Activated naive CD4-positive, alpha-beta T cell treated with anti-CD3 and anti-CD28 coated beads for 36 hours (primary cell): ENCODE measurements at places on chromosomes 6 and 20. TPM values are rescaled to one million over a fixed set of nuclear protein-coding genes. Genes with fewer than 3 reads are reported as not detected.

- H3K27ac ChIP-seq: no peak overlapping the region
- H3K36me3 ChIP-seq: no peaks in the 10 kb centered on the region
- H3K27me3 ChIP-seq: peaks cover 5% of the 10 kb centered on the region
- DNase-seq: no peak
- no peaks in the 10 kb centered on the region for H3K4me1 ChIP-seq
Observed at GRCh38 chr20:24649787-24650490, 180.5 kb downstream of the SYNDIG1 start.

DNA sequence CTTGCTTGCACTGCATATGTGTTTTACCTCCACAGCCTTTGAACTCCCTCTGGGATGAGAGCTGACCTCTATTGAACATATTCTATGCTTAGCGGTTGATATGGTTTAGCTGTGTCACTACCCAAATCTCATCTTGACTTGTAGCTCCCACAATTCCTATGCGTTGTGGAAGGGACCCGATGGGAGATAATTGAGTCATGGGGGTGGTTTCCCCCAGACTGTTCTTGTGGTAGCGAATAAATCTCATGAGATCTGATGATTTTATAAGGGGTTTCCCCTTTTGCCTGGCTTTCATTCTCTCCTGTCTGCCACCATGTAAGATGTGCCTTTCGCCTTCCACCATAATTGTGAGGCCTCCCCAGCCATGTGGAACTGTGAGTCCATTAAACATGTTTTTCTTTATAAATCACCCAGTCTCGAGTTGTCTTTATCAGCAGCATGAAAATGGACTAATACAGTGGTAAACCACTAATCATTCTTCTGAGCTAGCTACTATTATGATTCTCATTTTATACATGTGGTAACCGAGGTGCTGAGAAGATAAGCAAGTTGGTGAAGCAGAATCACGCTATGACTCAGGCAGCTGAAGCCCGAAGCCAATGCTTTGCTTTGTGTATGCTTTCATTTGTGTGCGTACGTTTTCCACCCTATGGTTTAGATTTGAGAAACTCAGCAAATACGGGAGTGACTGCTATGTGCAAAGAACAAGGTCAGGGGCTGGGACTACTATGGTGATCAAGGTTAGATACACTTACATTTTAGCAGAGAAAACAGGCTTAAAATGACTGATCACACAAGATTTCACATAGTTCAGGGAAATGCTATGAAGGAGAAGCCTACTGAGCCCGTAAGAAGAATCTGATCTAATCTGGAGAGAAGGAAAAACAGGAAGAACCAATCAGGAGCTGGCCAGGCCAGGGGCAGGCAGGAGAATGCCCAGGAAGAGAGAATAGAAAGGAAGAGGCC lies 363.5 kb downstream of the ESR1 start:
- peak overlapping the region; percentile 60 for H3K4me3 ChIP-seq
- peaks cover 50% of the 10 kb centered on the region for H3K4me1 ChIP-seq
- peak; percentile 82 for DNase-seq
- H3K27ac ChIP-seq: peak overlapping the region; percentile 89

DNA sequence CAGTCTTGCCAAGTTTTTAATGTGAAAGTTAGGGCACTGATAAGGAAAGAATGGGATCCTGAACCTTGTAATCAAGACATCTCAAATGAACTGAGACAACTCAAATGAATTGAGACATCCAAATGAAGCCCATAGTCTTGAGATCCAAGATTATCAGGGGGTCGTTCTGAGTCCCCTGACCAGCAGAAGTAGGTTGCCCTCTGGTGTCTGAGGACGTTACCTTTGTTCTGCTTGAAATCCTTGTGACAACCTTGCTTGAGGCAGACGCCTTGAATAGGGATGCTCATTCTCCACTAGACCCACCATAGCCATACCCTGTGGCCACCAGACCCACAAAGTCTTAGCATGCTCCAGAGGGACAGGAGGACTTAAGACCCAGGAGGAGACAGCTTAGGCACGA lies 37.7 kb downstream of the ZBTB9 start:
- H3K27me3 ChIP-seq: no peaks in the 10 kb centered on the region
- DNase-seq: no peak
- H3K27ac ChIP-seq: no peak overlapping the region
- H3K36me3 ChIP-seq: no peaks in the 10 kb centered on the region
- H3K4me3 ChIP-seq: no peak overlapping the region

DNA sequence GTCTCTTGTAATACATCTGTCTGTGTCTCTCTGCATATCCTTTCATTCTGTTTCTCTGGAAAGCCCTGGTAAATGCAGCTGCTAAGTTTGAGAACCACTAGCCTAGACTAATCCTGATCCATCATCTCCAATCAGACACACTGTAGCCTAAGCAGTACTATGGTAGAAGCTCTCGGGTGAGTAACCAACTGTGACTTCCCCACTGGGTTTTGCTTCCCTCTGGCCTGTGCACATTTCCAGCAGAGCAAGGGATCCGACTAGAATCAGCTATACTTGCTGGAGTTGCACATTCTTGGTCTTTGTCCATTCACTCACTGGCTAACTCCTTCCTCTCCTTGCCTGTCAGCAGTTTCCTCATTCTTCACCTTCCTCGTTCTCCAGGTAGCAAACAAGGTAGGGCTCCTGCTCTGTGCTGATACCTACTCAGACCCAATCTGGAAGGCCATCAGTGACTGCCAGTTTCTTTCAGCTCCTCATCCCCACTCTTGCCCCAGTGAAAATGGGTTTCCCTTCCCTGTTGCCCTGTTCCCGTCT lies 184.2 kb downstream of the PLCB4 start:
- no peak overlapping the region for H3K27ac ChIP-seq
- no peaks in the 10 kb centered on the region for H3K4me1 ChIP-seq
- H3K27me3 ChIP-seq: no peaks in the 10 kb centered on the region

The XKR7 gene
- total RNA-seq: 0.02 TPM

- no peak overlapping the region for H3K27ac ChIP-seq
- H3K4me1 ChIP-seq: no peaks in the 10 kb centered on the region
- no peaks in the 10 kb centered on the region for H3K36me3 ChIP-seq
- no peak for DNase-seq
Observed at GRCh38 chr20:24701668-24702067, 232.2 kb downstream of the SYNDIG1 start.

DNA sequence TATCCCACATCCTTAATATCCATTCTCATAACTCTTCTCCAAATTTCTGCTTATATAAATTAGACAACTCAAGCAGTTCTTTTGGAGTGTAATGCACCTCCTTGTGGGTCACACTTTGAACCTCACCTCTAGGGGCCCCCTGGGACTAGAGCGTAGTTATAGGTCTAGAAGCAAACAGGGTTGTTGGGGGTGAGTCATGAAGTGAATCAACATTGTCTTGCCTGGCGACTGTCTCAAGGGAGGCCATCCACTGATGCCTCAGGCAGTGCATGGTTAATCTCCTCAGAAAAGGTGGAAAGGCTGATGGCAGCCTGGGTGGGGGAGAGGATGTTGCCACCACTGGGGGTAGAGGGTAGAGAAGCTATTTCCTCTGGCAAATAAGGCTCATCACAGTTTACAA lies 129.1 kb downstream of the TNFRSF21 start:
- DNase-seq: peak; percentile 7
- H3K27me3 ChIP-seq: peaks cover 2% of the 10 kb centered on the region
- H3K36me3 ChIP-seq: no peaks in the 10 kb centered on the region
- H3K4me1 ChIP-seq: no peaks in the 10 kb centered on the region

GRCh38 chr20:21520702-21521595 lies 7.1 kb upstream of the NKX2-2 start:
- peaks cover 88% of the 10 kb centered on the region for H3K27me3 ChIP-seq
- H3K36me3 ChIP-seq: no peaks in the 10 kb centered on the region
- no peak for DNase-seq
- no peak overlapping the region for H3K27ac ChIP-seq
- H3K4me3 ChIP-seq: no peak overlapping the region

DNA sequence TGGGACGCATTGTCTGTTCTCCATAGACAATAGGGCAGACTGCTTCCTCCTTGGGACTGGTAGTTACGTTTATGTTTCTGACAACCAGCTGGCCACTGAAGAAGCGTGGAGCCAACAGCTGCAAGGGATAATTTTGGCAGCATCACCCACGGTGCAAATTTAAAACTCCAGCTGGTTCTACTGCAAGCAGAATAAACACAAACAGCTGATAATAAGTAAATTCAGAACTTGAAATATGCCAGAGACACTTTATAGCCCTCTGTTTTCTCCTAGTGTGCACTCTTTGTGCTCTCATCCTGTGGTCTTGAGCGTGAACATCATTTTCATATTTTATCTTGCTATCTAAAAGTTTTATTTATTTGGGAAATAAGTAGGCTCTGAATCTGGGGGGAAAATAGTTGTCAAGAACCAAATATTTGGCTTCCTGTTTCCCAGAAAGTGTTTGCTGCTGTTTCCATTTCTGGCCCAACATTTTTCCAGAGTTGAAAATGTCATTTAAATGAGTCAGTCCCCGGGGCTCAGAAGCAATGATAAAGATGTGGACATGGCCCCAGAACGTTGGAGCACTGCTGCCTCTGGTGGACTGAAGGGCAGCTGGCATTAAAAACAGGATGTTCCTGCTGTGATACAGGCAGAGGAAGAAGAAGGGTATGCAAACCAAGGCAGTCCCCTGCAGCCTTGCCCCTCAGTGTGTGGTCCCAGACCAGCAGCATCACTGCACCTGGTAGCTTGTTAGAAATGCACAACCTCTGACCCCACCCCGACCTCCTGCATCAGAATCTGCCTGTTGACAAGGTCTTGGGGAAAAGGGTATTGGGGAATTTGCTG lies 12.5 kb upstream of the THBD start:
- H3K27ac ChIP-seq: no peak overlapping the region
- H3K4me1 ChIP-seq: no peaks in the 10 kb centered on the region
- no peak overlapping the region for H3K4me3 ChIP-seq

- H3K27me3 ChIP-seq: peaks cover 78% of the 10 kb centered on the region
- peaks cover 16% of the 10 kb centered on the region for H3K4me1 ChIP-seq
- H3K4me3 ChIP-seq: peak overlapping the region; percentile 7
- H3K36me3 ChIP-seq: peaks cover 7% of the 10 kb centered on the region
Observed at GRCh38 chr6:27547157-27548075, 74.5 kb upstream of the ZNF184 start.

- H3K36me3 ChIP-seq: no peaks in the 10 kb centered on the region
- no peak for DNase-seq
- H3K4me3 ChIP-seq: no peak overlapping the region
- H3K27me3 ChIP-seq: no peaks in the 10 kb centered on the region
- H3K27ac ChIP-seq: no peak overlapping the region
Observed at GRCh38 chr6:3287976-3288707, 29.4 kb downstream of the PSMG4 start.

DNA sequence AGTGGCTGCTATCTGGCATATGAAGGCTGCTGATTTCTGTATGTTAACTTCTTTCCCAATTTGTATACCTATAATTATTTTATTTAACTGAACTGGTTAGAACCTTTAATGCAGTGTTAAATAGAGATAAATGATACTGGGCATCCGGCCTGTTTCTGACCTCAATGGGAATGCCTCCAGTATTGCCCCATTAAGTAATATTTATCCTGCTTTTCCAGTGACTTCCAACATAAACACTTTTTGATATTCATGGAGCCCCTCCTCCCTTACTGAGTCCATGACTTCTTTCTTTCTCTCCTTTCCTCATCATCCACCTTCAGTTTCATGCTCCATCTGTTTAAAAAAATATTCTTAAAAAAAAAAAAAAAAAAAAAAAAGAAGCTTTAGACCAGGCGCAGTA lies 8.8 kb downstream of the TRIM27 start:
- no peak overlapping the region for H3K27ac ChIP-seq
- H3K4me1 ChIP-seq: peaks cover 18% of the 10 kb centered on the region
- H3K4me3 ChIP-seq: no peak overlapping the region
- DNase-seq: no peak
- no peaks in the 10 kb centered on the region for H3K27me3 ChIP-seq
- H3K36me3 ChIP-seq: peaks cover 51% of the 10 kb centered on the region

DNA sequence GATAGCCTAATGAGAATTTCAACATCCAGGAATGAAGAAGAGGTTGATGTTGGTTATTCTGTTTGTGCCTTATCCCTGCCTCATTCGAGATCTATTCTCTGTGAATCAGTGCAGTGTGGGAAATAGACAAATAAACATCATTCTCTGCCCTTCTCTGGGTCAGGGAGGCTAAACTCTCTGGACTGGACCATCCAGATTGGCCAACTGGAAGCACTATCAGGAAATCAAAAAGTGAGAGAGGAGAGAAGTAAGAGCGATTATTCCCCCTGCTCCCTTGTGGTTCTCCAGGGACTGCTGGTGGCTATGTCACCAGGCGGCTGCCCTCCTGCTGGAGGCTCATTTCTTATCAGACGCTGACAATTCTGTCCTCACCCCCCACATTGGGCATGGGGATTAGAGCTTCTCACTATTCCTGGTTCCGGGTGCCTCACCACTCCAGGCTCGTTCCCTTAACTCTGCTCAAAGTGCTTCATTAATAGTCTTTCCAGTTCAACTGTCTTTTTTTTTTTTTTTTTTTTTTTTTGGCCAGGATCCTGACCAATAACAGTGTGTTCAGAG lies 201.7 kb upstream of the RREB1 start:
- no peak overlapping the region for H3K27ac ChIP-seq
- DNase-seq: no peak
- H3K27me3 ChIP-seq: peaks cover 19% of the 10 kb centered on the region
- no peaks in the 10 kb centered on the region for H3K4me1 ChIP-seq

DNA sequence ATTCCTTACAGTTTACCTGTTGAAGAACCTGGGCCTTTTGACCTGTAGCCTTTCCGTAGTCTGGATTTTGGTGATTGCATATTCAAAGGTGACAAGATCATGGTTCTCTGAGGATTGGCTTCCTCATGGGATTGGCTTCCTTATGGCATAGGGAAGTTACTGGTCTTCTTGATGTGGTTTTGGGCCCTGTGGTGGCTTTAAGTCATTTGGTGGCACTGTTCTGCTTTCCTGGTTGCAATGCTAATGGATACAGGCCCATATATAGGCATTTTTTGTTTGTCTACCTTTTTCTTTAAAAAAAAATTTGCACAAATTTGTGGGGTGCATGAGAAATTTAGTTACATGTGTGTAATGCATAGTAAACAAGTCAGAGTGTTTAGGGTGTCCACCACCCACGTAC lies 185.7 kb downstream of the CDKAL1 start:
- H3K4me3 ChIP-seq: no peak overlapping the region
- peaks cover 17% of the 10 kb centered on the region for H3K4me1 ChIP-seq
- H3K27ac ChIP-seq: no peak overlapping the region
- DNase-seq: no peak
- H3K36me3 ChIP-seq: peaks cover 10% of the 10 kb centered on the region
- no peaks in the 10 kb centered on the region for H3K27me3 ChIP-seq

- H3K27me3 ChIP-seq: no peaks in the 10 kb centered on the region
- no peaks in the 10 kb centered on the region for H3K36me3 ChIP-seq
- no peak overlapping the region for H3K4me3 ChIP-seq
Observed at GRCh38 chr6:157079277-157079676, 244.0 kb downstream of the TMEM242 start.

DNA sequence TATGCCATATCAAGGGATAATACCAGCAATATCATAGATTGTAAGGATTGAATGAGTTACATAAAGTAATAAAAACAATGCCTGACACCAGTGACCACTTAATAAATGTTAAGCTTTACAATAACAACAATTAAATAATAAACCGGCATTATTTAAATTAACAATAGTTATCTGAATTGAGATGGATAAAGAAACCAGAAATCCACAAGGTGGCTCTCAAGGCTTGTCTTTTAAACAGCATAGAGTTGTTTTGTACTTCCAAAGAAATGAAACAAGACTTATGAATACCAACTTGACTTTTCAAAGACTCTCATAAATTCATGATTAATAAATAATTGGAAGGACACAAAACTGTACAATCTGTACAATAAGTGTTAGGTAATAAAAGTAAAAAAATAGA lies 203.1 kb downstream of the ASCC3 start:
- H3K4me3 ChIP-seq: no peak overlapping the region
- no peak for DNase-seq
- no peaks in the 10 kb centered on the region for H3K4me1 ChIP-seq
- H3K27ac ChIP-seq: no peak overlapping the region
- no peaks in the 10 kb centered on the region for H3K27me3 ChIP-seq

The EYA4 gene
- total RNA-seq: not detected
